ENCODE measurements at places on chromosomes 5 and 9.

DNA sequence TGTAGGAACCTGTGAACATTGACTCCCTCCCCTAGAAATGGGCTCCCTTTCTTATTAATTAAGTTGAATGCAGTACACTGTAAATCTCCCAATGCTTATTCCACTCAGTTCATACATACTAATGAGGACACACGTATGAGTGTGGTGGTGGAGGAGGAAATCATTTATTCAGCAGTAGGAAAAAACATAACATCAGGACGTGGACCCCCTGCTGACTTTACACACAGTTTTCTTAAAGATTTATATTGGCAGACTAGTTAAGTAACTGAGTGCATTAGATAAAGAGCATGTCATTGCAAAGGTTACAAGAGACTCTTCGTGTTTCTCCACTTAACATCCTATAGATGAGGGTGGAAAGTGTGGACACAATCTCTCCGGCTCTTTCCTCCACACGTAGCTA, 37.8 kb upstream of the SEMA6A start:
- no peak for DNase-seq

GRCh38 chr5:109421956-109422355, 12.2 kb upstream of the PJA2 start:
- no peak for DNase-seq

- no peak for DNase-seq
These were observed at the start of gene SLC34A1 for GRCh38 chr5:177384134-177384533. SLC34A1 (plus strand) TSS chr5:177384434; CDS start chr5:177385742, 1,308 bp downstream.

DNA sequence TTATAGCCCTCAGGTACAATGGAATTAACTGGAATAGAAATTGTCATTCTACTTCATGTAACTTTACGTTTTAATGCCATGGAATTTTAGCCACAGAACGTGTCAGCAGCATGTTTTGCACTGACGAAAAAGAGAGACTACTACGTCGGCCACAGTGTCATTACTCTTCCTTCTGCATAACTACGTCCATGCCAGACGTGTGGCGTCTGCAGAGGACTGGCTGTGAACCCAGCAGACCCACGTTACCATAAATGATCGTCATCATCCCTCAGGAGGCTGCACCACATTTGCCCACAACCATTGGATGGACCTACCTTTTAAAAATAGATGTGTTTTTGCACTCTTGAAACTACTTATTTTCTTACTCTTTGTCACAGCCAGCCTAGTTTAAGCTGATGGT, 63.8 kb upstream of the ATG10 start:
- no peak for DNase-seq

- no peak for DNase-seq
These were observed 193.4 kb downstream of the CDK5RAP2 start for GRCh38 chr9:120386390-120387131.

DNA sequence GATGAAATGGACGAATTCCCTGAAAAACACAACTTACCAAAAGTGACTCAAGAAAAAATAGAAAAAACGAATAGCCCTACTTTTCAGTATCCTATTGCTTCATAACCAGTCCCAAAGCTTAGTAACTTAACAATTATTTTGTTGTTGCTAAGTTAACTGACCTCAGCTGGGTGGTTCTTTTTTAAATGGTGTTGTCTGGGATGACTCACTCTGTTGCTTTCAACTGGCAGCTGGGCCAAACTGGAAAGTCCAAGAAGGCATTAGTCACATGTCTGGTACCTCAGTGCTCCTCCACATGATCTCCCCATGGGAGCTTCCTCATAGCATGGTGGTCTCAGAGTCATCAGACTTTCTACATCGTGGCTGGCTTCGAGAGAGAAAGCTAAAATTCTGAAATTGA, 47.8 kb upstream of the ADAMTS2 start:
- no peak for DNase-seq

- DNase-seq: no peak
These were observed at the start of gene CNTFR for GRCh38 chr9:34589636-34590380. CNTFR (minus strand) TSS chr9:34589724; CDS start chr9:34568981, 20,743 bp downstream.

- DNase-seq: no peak
These were observed 138.6 kb downstream of the ARL15 start for GRCh38 chr5:54171645-54172384.

- no peak for DNase-seq
These were observed 15.4 kb downstream of the SLC36A3 start for GRCh38 chr5:151288180-151288579.

GRCh38 chr9:134712926-134713325, 71.3 kb downstream of the COL5A1 start:
- DNase-seq: no peak

DNA sequence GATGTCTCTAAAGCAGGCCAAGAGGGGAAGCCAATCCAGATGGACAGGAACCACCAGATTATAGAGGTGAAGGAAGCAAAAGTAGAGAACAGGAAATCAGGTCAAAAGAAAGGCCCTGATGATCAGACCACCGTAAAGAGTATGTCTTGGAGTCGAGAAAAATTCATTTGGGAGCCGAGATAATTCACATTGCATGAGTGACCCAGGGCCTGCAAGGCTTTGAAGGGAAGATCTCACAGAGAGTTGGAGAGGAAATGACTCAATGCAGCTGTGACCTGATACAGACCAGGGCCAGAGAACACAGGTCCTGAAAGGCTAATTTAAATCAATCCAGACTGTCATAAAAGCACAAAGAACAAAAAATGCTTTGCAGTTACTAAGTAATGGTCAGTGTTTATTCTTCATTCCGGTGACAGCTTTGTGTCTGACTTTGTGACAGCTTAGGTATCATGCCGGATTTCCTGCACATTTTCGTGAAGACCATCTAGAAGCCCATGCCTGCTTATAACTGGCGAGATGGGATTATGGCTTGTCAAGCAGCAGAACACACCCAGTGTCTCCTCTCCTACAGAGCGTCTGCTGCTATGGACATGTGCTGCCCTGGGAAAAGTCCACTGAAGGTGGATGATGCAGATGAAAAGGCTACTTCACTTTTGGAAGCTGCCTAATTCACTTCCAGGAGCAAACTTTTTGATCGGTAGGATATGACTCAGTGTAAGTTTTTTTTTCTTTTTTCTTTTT, 5.8 kb upstream of the ACTBL2 start:
- no peak for DNase-seq

DNA sequence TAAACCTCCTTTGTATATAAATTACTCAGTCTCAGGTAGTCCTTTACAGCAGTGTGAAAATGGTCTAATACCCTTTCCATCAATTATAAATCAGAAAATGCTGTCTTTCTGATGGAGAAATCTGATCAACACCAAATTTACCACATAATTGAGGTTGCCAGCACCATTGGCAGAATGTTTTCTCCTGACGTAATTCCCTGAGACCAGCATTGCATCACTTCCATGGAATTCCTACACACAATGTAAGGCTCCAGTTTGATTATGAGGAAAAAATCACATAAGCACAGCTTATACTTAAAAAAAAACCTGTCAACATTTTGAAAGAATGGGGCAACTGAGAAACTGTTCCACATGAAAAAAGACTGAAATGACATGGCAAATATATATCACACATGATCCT, 618.7 kb upstream of the CDH6 start:
- DNase-seq: no peak

DNA sequence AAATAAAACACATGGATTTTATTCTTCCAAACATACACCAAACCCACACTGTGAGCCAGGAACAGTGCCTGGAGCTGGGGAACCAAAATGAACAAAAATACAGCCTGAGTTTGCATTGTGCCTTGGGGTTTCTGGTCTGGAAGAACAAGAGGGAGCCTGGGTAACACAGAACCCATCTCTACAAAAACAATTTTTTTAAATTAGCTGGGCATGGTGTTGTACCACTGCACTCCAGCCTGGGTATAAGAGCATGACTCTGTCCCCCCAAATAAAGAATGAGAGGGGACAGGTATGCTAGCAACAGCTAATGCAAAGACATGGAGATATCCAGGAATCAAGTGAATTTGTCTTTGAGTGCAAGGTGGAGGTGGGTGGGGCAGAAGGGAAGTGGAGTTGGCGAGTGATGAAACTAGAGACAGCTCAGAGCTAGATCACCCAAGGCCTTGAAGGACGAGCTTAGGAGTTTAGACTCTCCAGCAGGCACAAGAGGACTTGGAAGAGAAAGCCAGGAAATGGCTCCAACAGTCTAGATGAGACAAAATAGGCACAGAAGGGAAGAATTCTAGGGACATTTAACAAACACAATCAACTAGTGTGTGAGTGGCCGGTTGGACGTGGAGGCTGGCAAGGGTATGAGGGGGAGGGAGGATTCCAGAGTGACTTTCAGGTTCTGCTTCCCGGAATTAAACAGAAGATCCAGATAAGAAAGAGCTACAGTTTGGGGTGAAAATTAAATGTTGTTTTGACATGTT, 47.4 kb downstream of the FNBP1 start:
- DNase-seq: no peak

DNA sequence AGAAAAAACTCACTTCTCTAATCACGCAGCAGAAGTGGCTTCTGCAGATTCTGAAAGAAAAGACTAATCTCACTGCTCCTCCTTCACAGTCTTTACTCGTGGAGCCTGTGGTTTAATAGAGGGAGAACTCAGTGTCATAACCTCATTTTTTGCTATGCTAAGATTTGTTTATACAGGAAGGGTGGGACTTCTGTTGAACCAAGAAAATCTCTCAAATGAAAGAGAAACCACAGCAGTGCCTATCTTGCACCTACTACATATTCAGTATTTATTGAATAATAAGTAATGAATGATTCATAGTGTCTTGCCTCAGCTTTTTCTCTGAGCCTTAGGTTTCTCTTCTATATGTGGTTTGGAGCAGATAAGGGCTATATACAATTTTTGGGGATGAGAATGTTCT, 136.1 kb upstream of the DMAC1 start:
- no peak for DNase-seq

DNA sequence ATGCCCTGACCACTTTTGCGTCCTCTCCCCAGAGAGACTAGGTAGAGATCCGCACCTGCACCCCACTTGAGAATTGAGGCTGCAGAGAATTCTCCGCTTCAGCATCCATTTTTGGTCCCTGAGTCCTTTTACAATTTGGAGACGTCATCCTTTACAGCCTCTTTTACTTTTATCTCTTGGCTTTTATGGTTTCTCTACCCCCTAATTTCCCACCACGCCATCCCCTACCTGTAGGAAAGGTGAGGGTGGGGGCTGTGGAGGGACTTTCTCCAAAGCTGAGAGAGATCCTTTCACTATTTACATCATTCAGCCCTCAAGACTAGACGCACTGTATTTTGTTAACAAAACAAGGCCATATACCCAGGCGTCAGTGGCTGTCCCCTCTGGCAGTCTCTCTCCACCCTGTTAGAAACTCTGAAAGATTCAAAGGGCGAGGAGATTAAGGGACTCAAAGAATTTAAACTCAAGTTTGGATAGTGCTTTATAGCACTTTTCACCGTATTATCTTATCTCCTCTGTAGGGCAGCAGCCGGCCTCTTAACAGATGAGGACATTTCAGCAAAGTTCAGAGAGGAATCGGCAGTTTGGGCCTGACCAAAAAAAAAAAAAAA, 1.7 kb downstream of the MSX2 start:
- DNase-seq: no peak

DNA sequence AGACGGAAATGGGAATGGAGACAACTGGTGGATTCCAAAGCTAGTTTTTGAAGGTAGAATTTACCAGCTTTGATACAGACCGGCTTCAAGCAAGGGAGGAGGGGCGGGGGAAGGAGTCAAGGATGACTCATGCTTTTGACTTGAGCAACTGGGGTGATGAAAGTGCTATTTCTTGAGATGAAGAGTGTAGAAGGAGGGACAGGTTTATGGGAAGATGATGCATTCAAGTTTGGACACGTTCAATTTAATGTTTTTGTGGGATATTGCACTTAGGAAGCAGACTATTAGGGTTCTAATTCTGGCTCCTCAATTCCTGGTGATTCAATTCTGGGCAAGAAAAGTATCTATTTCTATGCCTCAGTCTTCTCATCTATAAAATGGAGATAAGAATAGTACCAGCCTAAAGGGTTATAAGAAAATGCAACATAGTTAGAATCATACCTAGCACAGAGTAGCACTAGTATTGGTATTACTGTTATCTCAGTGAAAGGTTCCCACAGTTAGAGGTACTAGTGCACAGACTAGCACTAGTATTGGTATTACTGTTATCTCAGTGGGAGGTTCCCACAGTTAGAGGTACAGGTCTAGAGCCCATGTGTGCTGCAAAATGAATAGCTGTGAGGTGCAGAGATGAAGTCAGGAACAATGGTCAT, 4.6 kb downstream of the NIPAL4 start:
- DNase-seq: peak; percentile 41

GRCh38 chr5:62931153-62931950, 352.7 kb downstream of the LRRC70 start:
- no peak for DNase-seq

Measured in activated CD4-positive, CD25-positive, alpha-beta regulatory T cell treated with anti-CD3 and anti-CD28 coated beads, Interleukin-2, amount 50 U/mL, for 72 hours (primary cell).